ENCODE measurements at places on chromosomes 11 and 22. TPM values are rescaled to one million over a fixed set of nuclear protein-coding genes. Genes with fewer than 3 reads are reported as not detected.
A peak's percentile ranks its signal among the peaks of the same experiment; 100 is the strongest.

The CNTN5 gene
- total RNA-seq = 0.25 TPM

The WT1 gene
- total RNA-seq = 0.17 TPM

The CHRM4 gene
- total RNA-seq = 1.1 TPM

GRCh38 chr11:65854852-65855837 is 2.8 kb downstream of the CFL1 start:
- DNase-seq = no peak

DNA sequence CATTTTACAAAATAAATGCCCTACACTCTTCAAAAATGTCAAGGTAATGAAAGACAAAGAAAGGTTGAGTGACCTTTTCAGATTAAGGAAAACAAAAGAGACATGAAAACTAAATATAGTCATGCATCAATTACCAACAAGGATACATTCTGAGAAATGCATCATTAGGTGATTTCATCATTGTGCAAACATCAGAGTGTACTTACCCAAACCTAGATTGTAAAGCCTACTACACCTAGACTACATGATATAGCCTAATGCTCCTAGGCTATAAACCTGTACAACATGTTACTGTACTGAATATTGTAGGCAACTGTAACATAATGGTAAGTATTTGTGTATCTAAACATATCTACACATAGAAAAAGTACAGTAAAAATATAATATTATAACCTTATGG is 26.7 kb downstream of the INTS4 start:
- DNase-seq = no peak

DNA sequence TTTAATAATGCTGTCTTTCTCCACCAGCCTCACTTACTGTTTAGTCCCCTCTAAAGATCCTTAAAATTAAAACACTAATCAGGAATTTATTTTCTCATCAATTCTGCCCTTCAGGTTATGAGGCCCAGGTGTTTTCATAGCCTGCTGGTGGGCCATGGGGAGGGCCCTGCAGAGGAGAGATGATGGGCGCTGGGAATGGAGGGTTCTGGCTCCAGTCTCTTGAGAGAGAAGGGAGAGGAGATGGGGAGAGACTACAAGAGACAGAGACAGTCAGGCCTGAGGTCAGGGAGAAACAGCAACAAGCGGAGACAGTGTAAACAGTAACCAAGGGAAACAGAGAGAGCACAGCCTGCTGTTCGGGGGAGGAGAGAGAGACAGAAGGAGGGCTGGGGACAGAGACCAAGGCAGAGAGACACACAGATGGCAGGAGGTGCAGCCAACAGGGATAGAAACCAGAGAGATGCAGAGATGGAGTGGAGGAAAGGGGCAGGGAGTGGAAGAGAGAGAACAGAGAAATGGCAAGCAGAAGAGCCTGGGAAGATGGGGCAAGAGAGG is 187.3 kb upstream of the SYT13 start:
- DNase-seq = no peak

- no peak for DNase-seq
Observed at GRCh38 chr11:65420506-65420905, 2.1 kb upstream of the NEAT1 start.

DNA sequence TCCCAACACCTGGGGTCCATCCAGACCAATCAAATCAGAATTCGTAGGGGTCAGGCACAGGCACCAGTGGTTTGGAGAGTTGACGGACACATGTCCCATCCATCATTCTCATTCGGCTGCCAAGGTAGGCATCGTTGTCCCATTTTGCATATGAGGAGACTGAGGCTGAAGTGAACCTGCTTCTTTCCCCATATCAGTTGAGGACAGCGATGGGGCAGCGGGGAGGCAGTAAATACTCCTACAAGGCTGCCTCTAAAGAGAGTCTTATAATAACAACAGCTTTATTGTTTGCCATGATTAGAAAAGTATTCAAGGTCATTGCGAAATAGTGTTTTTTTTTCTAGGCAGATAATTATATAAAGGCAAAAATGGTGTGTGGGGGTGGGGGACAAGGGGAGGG is 1.6 kb upstream of the BEST1 start:
- DNase-seq = no peak

GRCh38 chr11:60710482-60710881 is 11.1 kb downstream of the MS4A8 start:
- DNase-seq = peak; percentile 45

GRCh38 chr11:10709299-10710086 is 15.9 kb upstream of the IRAG1 start:
- no peak for DNase-seq

DNA sequence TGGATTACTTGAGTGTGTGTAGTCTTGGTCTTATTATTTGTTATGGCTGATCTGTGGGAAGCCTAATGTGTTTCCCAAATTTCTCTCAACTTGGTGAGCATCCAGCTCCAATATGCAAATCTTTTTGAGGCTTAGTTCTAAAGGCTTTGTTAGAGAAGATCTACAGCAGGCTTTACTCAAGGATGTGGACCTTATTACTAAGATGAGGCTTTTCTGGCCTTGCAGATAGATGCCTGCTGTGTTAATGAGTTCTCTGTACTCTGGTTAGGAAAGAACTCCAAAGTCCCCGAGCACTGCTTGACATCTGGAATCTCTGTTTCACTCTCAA is 24.1 kb downstream of the MYEOV start:
- no peak for DNase-seq
